Caudate nucleus (tissue), 63 donors: ENCODE measurements at places on chromosomes 2 and 18.

DNA sequence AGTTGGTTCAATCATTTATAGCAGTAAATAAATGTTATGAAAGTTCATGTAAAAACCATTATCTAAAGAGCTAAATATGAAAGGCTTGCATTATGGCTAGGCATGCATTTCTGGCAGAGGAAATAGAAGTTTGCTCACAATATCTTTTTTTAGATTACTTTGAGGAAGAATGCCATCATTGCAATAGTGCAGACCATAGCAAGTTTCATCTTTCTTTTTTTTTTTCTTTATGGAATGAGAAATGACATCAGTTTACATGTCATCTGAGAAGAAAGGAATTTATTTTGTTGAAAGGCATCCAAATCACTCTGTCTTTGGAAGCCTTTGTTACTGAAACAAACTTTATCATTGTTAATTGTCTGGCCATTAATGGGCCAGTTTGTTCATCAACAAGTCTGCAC, 74.5 kb upstream of the NCKAP5 start:
- DNase-seq: no peak

DNA sequence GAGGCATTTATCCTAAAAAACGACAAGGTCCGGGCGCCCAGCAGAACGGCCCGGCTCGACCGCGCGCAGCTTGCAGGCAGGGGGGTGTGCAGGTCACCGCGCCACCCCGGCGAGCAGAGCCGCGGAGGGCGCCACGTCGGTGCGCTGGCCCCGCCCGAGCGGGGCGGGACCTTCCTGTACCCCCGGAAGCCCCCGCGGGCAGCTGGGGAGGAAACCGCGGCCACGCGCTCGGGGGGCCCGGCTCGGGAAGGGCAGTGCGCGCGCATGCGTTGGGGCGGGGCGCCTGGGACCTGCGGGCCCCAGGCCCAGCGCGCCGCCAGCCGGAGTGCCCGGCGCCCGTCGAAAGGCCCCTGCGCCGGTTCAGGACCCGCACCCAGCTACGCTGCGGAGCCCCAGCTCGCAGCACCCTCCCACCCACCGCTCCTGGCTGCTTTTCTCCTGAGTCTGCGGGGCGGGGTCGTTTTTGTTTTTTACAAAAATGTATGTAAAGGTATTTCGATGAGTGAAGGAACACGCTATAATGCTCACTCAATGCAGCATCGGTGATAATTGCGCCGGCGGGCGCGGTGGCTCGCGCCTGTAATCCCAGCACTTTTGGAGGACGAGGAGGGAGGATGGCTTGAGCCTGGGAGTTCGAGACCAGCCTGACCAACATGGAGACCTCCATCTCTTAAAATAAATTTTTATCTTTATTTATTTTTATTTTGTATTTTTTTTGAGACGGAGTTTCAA, 47.7 kb upstream of the POMC start:
- DNase-seq: no peak

DNA sequence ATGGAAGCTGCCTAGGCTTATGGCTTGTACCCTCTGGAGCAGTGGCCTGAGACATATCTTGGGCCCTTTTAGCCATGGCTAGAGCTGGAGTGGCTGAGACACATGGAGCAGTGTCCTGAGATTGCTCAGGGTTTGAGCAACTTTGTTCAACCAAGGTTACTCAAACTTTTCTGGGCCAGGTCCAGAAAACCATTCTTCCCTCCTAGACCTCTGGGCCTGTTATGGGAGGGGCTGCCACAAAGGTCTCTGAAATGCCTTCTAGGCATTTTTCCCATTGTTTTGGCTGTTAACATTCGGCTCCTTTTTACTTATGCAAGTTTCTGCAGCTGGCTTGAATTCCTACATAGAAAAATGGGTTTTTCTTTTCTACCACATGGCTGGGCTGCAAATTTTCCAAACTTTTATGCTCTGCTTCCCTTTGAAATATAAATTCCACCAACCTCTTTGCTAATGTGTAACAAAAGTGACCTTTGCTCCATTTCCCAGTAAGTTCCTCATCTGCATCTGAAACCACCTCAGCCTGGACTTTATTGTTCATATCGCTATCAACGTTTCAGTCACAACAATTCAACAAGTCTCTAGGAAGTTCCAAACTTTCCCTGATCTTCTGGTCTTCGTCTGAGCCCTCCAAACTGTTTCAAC, 84.9 kb upstream of the MAP4K3 start:
- no peak for DNase-seq

DNA sequence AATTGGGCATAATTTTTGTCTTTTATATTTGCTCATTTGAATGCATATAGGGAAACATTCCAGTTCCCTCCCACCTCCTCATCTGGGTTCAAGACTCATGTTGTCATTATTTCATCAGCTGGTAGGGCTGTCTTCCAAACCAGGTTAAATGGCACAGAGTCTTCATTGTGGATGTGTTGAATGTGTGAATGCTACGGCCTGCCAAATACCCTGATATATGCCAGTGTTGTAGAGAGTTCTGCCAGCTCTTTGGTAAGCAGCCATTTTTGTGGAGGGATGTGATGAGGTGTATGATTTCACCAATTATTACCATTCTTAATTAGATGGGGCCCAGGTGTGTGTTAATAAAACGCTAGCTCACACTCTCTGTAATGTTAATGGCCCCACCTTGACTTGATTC, 121.7 kb downstream of the LYPD6B start:
- DNase-seq: no peak

DNA sequence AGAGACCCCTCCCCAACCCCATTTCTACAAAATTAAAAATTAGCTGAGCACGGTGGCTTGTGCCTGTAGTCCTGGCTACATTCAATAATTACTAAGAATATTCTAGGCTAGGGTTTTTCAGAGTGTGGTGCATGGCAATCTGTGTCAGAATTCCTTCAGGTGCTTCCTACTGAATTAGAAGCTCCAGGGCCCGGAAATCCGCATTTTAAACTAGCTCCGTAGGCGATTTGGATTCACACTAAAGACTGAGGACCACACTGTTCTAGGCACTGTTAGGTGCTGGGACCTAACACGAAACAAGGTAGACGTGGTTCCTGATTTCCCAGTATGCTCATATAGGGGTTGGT, 628 bp upstream of the ZFAND2B start:
- DNase-seq: no peak

DNA sequence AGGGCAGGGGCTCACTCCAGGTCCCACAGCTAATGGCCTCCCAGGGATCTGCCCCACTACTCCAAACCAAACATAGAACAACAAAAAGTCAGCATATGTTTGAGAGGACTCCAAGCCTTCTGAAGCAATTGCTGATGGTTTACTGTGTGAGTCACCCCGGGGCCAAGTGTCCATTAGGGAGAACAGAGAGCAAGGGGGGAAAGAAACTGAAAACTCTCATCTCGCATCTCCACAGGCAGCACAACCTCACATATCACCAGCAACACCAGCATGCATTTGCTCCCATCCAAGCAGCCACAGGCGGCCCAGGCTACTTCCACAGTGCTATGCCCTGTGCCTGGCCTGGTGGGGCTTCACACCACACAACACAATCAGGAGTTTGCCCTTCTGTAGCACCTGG, 39.1 kb downstream of the CYRIA start:
- no peak for DNase-seq

DNA sequence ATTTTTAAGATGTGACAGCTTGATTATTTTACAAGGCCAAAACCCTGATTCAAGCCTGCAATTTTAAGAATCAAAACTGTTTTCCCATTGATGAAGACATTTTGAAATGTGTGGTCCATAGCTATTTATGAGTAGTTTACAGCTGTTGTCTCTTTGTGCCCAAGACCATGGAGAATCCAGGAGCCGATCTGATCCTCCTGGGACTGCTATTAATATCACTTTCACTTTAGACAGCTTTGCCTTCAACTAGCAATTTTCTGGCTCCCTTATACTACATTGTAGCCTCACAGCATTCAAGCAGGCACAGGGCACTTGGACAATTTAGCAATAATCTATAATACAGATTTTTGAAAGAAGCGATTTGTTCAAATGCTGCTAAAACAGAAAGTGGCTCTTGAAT, 172.9 kb downstream of the SLC8A1 start:
- no peak for DNase-seq

- no peak for DNase-seq
Observed at GRCh38 chr2:237699870-237700511, 72.6 kb downstream of the LRRFIP1 start.

- DNase-seq: no peak
Observed at GRCh38 chr2:48852938-48853337, 97.4 kb upstream of the LHCGR start.

DNA sequence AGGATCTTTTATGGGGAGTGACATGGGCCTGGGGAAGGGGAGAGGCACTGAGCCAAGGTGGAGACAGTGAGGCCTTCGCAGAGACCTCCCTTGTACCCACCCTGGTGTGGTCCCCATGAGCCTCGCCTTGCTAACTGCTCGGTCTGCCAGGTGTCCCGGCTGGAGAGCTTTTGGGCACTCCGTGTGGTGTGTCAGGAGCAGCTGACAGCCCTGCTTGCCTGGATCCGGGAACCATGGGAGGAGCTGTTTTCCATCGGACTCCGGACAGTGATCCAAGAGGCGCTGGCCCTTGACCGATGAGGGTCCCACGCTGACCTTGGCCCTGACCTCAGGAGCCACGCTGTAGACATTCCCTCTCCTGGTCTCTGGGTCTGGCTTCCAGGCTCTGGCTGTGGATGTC, 11.5 kb upstream of the SLC4A3 start:
- no peak for DNase-seq

GRCh38 chr18:25962919-25963318, 127.5 kb downstream of the SS18 start:
- no peak for DNase-seq
